DND-41 (cell line): ENCODE measurements at places on chromosomes 7 and 10.

GRCh38 chr7:143043391-143043790 lies 8.8 kb upstream of the OR6V1 start:
- no peak for DNase-seq

DNA sequence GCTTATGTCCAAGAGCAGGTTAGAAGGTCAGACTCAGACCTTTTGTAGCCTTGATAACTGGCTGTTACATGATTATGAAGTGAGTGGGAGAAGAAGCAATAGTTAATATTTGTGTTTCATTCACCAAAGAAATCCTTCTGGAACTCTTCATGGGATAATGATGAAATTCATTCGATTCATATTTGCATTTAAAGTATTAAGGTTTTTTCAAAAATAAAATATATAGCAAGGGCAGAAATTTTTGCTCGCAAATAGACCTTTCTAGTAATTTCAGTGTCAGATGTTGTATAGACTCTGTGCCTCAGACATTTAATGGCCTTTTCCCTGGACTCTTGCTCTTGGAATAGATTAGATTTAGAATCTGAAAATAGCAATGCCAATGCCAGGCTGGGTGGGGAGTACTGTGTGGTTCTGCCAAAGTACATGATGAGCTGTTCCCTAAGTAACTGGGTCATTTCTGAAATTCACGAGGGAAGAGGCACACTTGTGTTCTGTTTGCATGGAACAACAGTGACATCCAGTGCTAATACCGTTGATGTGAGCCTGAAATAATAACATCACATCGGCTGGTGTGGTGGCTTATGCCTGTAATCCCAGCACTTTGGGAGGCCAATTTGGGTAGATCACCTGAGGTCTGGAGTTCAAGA lies 119.2 kb downstream of the MBL2 start:
- no peak for DNase-seq

DNA sequence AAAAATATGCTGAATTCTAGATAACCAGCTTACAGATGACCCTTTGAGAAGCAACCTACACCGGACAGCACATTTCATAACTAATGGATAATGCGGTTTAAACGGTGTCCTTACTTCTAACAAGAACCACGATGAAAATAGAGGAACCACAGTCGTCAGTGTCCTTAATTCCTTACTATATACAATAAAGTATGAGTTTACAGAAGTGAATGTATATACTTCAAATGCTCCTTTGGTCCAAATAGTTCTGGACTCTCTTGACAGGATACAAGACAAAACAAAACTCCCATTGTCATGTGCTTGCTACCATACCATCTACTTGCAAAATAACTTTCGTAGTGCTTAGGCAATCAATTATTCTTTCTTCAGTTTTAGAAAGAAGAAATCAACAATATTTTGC lies 2.4 kb downstream of the NAMPT start:
- no peak for DNase-seq

- DNase-seq, result no peak
Observed at GRCh38 chr7:158617737-158618128, 30.1 kb upstream of the PTPRN2 start.

- DNase-seq, result no peak
Observed at GRCh38 chr7:20220921-20221547, 3.9 kb upstream of the MACC1 start.

GRCh38 chr10:47344996-47345870 lies 2.9 kb upstream of the RBP3 start:
- no peak for DNase-seq

GRCh38 chr7:101173752-101174244 lies 6.3 kb downstream of the NAT16 start:
- DNase-seq, result no peak

GRCh38 chr7:138388673-138389491 lies 71.2 kb upstream of the TRIM24 start:
- DNase-seq, result no peak

GRCh38 chr7:37234928-37235327 lies 213.7 kb downstream of the ELMO1 start:
- no peak for DNase-seq

- no peak for DNase-seq
Observed at GRCh38 chr10:28089467-28089866, 90.6 kb upstream of the ODAD2 start.
